Mesothelial cell of epicardium (in vitro differentiated cells): ENCODE measurements at places on chromosomes 12 and 14.
A peak's percentile ranks its signal among the peaks of the same experiment; 100 is the strongest.

DNA sequence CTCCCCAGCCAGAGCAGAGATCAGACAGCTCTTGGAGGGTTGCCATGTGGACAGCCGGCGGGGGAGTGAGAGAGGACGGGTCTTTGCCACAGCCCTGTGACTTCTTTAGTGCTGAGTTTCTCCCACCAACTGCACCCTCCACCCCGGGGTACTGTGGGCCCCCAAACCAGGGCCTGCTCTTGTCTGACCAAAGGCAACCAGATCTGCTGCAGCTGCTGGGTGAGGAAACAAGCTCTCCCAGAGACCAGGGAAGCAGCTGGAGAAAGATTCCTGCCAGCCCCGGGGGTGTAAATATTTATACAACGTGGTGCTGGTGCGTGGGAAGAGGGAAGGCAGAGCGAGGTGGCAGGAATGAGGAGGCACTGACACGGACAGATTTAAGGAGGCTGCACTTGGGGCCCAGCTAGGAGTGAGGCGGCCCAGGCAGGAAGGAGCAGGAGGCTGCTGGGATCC is 14.3 kb upstream of the ZFP36L1 start:
- H3K27ac ChIP-seq: peak overlapping the region; percentile 90
- no peaks in the 10 kb centered on the region for H3K27me3 ChIP-seq
- peaks cover 22% of the 10 kb centered on the region for H3K36me3 ChIP-seq
- peak; percentile 40 for DNase-seq

- no peak overlapping the region for H3K4me3 ChIP-seq
- H3K36me3 ChIP-seq: no peaks in the 10 kb centered on the region
- no peaks in the 10 kb centered on the region for H3K4me1 ChIP-seq
- no peaks in the 10 kb centered on the region for H3K27me3 ChIP-seq
- no peak overlapping the region for H3K27ac ChIP-seq
These were observed 25.3 kb upstream of the RHOJ start for GRCh38 chr14:63178912-63179311.

DNA sequence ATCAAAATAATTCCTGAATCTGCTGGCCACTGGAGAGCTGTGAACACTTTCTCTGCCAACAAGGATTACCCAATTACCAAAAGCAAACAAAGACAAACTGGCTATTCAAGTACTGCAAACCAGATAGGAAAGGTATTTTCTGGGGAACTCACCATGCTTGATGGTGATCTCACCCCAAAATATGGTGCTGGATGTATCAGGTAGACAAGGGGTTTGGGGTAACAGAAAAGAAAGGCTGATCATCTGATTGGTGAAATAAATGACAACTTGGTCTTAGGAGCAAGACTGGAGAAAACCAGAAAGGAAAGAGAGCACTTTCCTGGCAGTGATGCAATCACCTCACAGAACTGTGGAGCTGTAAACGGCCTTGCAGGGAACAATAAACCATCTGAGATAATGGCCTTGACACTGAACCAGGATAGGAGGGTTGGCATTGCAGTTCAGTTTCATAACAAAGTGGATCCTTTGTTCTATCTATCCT is 31.0 kb upstream of the NPFF start:
- no peak overlapping the region for H3K4me3 ChIP-seq
- peaks cover 13% of the 10 kb centered on the region for H3K4me1 ChIP-seq
- H3K36me3 ChIP-seq: peaks cover 38% of the 10 kb centered on the region
- peak overlapping the region; percentile 81 for H3K27ac ChIP-seq
- H3K27me3 ChIP-seq: no peaks in the 10 kb centered on the region
- DNase-seq: no peak

DNA sequence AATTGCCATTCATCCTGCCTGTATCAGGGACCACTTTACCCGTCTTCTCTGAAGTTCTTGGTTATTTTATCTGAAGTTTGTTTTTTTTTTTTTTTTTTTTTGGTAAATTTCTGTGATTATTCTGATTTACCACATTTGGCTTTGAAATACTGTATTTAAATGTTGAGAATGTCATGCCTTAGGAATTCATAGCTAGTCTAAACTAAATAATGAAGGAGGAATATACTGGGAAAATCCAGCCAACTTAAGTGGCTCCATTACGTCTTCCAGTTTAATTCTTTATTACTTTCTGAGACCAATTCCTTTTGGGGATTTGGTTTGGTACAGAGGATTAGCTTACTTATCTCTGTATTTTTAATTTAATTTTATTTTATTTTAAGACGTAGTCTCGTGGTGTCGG is 60.3 kb upstream of the KCNMB4 start:
- no peaks in the 10 kb centered on the region for H3K27me3 ChIP-seq
- H3K4me3 ChIP-seq: no peak overlapping the region
- no peaks in the 10 kb centered on the region for H3K4me1 ChIP-seq
- peaks cover 50% of the 10 kb centered on the region for H3K36me3 ChIP-seq
- DNase-seq: no peak

- peaks cover 4% of the 10 kb centered on the region for H3K36me3 ChIP-seq
- no peak overlapping the region for H3K4me3 ChIP-seq
- peaks cover 13% of the 10 kb centered on the region for H3K4me1 ChIP-seq
- no peak for DNase-seq
- no peak overlapping the region for H3K27ac ChIP-seq
These were observed 452.6 kb downstream of the ZFP36L1 start for GRCh38 chr14:68340262-68340661.

DNA sequence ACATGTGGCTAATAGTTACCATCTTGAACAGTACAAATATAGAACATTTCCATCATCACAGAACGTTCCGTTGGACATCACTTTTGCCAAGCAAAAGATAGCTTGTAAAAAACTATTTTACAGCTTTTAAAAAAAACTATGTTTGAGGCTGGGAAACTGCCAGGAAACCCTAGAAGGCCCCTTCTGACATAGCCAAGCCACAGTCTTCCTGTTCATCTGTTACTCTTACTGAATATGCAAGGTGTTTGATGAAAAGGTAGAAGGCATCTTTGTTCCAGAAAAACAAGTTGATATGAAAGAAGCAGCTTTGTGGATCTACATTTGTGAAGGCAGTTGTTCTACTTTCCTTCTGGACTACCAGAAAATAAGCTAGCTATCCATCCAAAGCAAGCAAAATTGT is 23.6 kb upstream of the WNK1 start:
- H3K27ac ChIP-seq: no peak overlapping the region
- H3K4me1 ChIP-seq: peaks cover 26% of the 10 kb centered on the region
- no peak for DNase-seq

- H3K4me1 ChIP-seq: peaks cover 51% of the 10 kb centered on the region
- H3K27ac ChIP-seq: peak overlapping the region; percentile 23
- DNase-seq: no peak
- H3K4me3 ChIP-seq: peak overlapping the region; percentile 98
- no peaks in the 10 kb centered on the region for H3K36me3 ChIP-seq
These were observed 3.7 kb downstream of the HIF1A start for GRCh38 chr14:61699027-61699426.

DNA sequence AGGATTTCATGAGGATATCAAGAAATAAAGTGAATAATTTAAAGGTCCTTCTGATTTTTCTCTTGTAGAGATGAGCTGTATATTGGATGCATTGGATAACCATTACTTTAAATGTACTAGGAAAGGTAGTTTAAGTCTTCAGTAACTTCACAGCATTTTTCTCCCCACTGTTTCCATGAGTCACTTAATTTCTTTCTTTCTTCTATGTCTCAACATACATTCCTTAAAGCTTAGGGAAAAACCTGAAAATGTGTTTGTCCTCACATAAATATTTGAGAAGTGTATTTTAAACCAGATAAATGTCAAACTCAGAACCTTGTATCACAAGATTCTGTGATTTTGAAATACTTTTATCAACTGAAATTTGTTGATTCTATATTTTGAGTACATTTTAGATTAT is 1970.2 kb upstream of the FLRT2 start:
- no peak overlapping the region for H3K27ac ChIP-seq
- H3K4me3 ChIP-seq: no peak overlapping the region
- H3K36me3 ChIP-seq: no peaks in the 10 kb centered on the region
- H3K27me3 ChIP-seq: no peaks in the 10 kb centered on the region
- H3K4me1 ChIP-seq: peaks cover 4% of the 10 kb centered on the region

- H3K27me3 ChIP-seq: peaks cover 18% of the 10 kb centered on the region
- H3K4me3 ChIP-seq: no peak overlapping the region
- no peak for DNase-seq
- peaks cover 9% of the 10 kb centered on the region for H3K4me1 ChIP-seq
- H3K36me3 ChIP-seq: no peaks in the 10 kb centered on the region
These were observed 16.4 kb upstream of the KCNA5 start for GRCh38 chr12:5027046-5027821.

DNA sequence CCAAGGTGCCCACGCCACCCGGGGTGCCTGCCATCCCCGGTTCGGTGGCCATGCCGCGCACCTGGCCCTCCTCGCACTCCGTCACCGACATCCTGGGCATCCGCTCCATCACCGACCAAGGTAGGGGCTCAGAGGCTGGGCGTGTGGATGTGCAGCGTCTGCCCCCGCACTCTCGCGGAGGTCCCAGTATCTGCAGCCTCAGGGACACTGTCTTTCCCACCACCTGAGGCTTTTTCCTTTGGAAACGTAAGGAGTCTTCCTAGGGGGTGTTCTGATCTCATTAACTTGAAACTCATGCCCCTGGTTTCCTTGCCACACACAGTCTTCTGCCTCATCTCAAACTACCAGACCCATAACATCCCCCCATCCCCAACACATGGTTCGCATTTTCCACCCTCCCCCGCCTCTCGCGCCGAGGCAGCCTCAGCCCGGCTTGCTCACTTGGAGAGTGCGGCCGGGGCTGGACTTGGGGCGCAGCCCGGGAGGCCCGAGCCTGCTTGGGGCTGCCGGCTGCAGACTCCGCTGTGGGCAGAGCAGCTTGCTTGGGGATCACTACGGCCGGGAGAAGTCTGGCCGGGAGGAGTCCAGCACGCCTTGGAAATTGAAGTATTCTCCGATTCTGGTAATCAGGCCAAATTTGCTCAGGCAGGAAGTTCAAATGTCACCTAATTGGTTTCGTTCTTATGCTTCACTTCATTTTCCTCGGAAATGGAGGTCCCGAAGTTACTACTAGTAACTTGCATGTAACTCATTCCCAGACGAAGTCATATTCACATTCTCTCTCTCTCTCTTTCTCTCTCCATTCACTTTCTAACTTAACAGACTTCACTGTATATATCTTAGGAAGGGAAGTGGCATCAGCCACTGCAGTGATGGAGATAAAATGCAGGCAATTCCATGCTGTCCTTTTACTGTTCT is 2.0 kb downstream of the PAX9 start:
- H3K4me3 ChIP-seq: peak overlapping the region; percentile 20
- H3K27ac ChIP-seq: no peak overlapping the region
- H3K36me3 ChIP-seq: no peaks in the 10 kb centered on the region
- no peak for DNase-seq
- peaks cover 29% of the 10 kb centered on the region for H3K4me1 ChIP-seq
- peaks cover 97% of the 10 kb centered on the region for H3K27me3 ChIP-seq

DNA sequence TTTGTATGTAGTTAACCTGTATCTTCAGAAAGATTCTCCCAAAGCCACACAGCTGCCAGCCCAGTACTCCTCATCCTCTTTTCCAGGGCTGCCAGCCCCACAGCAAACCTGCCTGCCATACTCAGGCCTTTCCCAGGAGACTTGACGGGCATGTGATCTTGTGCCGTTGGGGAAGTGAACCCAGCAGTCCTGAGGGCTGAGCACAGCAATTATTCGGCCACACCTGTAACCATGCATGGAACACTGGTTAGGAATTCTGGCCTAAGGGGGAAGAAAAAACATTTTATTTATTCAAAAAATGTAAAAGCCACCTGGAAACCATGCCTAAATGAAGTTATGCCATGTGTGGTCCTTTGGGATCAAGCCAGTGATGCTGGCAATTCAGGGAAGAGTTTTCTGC is 145.3 kb downstream of the GRIN2B start:
- H3K36me3 ChIP-seq: no peaks in the 10 kb centered on the region
- no peak overlapping the region for H3K27ac ChIP-seq
- peaks cover 3% of the 10 kb centered on the region for H3K27me3 ChIP-seq
- no peak overlapping the region for H3K4me3 ChIP-seq
- H3K4me1 ChIP-seq: no peaks in the 10 kb centered on the region

DNA sequence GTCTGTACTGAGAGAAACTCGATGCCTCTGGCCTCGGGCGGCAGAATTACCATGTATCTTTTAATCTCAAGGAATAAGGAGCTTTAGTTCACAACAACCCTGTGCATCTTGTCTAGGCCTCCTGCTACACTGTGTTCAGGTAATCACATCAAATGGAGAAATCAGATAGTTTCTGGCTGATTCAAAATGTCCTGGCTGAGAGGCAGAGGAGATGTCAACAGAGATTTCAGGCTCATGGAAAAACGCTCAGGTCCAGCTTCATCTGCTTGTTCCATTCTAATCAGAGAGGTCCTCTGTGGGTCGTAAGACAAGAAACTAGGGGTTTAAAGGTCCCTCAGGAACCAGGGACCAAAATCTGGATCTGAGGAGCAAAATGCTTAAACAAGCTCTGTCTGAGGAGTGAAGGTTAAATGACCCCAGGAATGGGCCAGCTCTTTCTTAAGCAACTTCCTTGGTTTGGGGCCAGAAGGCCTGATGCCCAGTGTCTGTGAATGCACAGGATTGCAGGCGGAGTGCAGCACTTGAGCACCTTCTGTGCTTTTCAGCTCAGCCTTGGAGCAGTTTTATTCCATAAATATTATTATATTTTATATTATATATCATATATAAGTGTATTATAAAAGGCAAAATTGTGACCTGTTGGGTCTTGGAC is 170.2 kb upstream of the PRICKLE1 start:
- no peaks in the 10 kb centered on the region for H3K27me3 ChIP-seq
- no peak overlapping the region for H3K4me3 ChIP-seq
- DNase-seq: no peak
- H3K4me1 ChIP-seq: peaks cover 54% of the 10 kb centered on the region
- no peaks in the 10 kb centered on the region for H3K36me3 ChIP-seq

GRCh38 chr12:34342048-34342447 is 319.8 kb downstream of the ALG10 start:
- H3K36me3 ChIP-seq: no peaks in the 10 kb centered on the region
- no peak overlapping the region for H3K4me3 ChIP-seq
- no peaks in the 10 kb centered on the region for H3K27me3 ChIP-seq
- no peak overlapping the region for H3K27ac ChIP-seq

DNA sequence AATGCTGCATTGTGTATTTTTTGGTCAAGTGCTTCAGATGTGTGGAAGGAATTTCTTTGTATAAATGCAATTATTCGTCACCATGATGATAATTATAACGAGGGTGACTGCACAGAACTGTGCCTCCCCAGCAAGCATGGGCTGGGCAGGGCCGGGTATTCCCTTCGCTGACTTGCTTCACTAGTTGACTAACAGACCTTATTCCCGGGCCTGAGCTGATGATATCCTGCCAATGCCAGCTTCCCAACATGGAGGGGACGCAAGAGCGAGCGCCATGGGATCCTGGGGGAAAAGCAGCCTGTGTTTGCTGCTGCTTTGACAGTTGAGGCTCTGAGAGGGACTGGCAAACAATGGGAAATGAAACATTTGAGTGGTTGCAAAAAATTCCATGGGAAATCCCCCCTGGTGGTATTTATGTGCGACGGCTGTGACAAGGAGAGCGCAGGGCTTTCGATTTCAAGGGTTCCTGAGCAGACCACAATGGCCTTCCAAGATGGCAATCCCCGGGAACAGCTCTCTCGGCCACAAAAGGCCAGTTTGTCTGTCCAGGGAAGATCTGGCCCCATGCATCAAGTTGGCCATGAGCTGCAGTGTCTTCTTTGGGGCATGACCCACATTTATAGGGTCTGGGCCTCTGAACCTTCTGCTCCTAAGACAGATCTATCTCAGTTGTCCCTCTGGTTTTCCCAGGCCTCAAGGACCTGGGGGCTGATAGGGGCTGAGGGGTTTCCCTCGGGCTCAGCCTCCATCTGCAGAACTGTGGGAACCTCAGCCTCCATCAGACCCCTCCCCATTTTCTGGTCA is 21.9 kb upstream of the MAP1LC3B2 start:
- no peak overlapping the region for H3K27ac ChIP-seq
- H3K4me1 ChIP-seq: peaks cover 42% of the 10 kb centered on the region
- no peak overlapping the region for H3K4me3 ChIP-seq
- H3K27me3 ChIP-seq: no peaks in the 10 kb centered on the region
- no peak for DNase-seq
